ENCODE measurements at places on chromosomes 2 and 18. TPM values are rescaled to one million over a fixed set of nuclear protein-coding genes. Genes with fewer than 3 reads are reported as not detected.

DNA sequence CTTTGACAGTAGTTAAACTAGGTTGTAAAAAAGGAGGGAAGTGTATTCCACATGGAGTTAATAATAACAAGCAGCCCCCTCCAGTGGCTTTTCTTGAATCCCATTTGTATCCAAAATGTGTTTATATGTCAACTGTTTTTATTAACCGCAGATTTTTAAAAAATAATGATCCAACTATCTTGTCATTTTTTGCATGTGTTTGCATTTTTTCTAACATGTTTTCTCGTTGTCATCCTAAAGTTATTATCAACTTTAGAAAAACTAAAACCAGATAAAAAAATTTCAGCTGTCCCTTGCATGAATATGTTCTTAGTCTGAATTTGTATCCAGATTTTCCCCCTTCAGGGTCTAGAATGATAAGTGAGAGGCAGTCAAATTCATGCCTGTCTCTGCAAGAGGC lies 1063.3 kb downstream of the BCL11A start:
- DNase-seq = no peak

- DNase-seq = no peak
Observed at GRCh38 chr2:227324642-227324994, 433 bp upstream of the MFF start.

DNA sequence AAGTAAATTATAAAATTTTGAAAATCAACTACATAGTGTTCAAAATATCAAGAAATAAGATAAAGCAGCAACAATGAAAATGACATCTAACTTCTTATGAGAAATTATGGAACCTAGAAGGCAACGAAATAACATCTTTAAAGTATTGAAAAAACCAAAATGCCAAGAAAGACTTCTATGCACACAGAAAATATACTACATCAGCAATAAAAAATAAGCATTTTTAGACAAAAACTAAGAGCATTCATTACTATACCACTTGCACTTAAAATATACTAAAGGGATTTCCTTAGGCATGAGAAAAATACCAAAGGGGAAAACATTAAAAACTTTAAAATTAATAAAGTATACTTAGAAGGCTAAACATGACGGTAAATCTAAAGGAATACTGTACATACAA lies 556.3 kb downstream of the NUP35 start:
- DNase-seq = no peak

DNA sequence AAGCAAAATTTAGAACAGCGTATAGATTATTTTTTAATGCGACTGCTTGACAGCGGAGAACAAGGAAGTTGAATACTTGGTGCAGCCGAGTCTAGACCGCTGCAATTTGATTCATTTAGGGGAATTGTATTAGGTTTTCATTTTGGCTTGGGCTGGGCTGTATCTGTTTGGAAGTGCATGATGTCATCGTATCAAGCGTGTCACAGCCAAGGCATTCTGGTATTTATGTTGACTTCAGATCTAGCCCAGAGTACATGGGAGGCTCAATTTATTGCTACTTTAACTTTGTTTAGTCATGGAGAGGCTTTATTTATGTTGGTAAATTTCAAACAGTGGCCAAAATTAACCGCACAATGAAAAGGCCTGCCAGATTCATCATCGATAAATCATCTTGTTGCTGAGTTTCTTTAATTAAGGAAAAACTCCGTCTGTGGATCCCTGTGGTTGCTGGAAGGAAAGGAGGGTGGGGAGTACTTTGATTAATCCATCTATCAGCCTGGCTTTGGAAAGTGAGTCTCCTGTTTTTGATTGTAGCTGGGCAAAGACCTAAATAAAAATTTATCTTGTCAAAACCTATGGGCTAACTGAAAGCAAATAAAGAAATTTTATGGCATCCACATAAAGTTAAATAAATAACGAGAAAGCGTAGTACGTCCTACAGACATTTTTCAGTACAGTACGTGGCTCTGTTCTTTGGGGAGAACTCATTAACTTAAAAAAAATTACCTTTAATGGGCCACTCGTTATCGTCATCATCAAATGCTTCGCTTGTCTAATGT lies 230.4 kb upstream of the SPRED2 start:
- DNase-seq = peak; percentile 34

- no peak for DNase-seq
Observed at GRCh38 chr18:9521770-9522169, 46.5 kb downstream of the RALBP1 start.

DNA sequence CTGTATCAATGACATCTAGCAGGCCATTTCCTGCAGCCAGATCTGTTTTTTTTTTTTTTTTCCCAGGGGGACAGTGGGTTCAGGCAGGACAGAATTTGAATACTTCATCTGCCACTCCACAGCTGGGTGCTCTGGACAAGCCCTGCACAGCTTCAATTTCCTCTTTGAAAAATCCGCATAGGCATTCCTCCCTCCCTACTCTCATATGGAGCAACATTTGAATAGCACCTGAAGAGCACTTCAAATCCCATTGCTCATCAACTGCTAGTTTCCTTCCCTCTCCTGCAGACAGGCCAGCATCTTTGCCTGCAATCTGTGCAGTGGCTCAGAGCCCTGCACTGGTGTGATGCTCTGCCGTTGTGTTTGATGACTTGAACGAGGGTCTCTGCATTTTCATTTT lies 326.3 kb downstream of the TSN start:
- no peak for DNase-seq

GRCh38 chr2:228642861-228643260 lies 461.4 kb upstream of the SPHKAP start:
- no peak for DNase-seq

DNA sequence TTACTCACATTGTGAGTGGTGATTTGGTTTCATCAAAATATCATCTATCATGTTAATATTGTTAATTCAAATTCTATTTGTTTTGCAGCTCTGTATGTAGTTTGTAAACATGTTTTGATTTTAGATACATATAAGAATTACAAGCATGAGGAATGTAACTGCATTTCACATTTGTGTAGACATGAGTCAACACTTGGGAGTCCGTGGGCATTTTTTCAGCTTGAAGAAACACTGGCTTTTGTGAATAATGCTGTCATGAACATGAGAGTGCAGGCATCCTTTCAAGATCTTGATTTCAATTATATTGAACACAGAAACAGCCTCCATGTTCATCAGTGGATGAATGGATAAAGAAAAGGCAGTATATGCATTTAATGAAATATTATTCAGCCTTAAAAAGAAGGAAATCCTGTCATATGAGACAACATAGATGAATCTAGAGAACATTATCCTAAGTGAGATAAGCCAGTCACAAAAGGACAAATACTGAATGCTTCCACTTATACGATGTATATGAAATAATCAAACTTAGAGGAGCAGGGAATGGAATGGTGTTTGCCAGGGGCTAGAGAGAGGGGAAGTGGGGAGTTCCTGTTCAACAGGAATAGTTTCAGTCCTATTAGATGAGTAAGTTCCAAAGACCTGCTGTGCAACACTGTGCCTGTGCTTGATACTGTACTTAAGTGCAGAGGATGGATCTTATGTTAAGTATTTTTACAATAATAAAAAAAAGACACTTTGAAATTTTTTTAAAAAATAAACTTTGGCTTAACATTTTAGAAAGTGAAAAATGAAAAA lies 194.9 kb downstream of the LRATD1 start:
- DNase-seq = no peak

DNA sequence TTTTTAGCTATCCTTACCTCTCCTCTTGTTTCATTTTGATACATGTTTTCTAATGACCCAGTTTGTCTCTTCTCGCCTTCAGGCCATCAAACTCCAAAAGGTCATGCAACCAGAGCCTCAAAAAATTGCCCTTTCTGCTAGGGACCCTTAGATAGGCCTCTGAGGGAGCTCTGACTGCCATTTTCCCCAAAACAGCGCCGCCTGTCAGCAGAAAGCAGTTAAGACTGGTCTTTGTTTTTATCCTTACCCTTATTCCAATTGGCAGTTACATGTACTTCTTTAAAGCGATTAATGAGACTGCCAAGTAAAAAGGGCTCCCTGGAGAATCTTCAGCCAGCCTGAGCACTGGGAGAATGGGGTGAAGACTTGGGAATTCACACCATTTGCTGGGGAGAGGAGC lies 55.1 kb upstream of the RIT2 start:
- no peak for DNase-seq

GRCh38 chr2:56583796-56584315 lies 400.1 kb downstream of the CCDC85A start:
- no peak for DNase-seq

- DNase-seq = no peak
Observed at GRCh38 chr2:145558617-145559350, 1038.9 kb upstream of the ZEB2 start.

DNA sequence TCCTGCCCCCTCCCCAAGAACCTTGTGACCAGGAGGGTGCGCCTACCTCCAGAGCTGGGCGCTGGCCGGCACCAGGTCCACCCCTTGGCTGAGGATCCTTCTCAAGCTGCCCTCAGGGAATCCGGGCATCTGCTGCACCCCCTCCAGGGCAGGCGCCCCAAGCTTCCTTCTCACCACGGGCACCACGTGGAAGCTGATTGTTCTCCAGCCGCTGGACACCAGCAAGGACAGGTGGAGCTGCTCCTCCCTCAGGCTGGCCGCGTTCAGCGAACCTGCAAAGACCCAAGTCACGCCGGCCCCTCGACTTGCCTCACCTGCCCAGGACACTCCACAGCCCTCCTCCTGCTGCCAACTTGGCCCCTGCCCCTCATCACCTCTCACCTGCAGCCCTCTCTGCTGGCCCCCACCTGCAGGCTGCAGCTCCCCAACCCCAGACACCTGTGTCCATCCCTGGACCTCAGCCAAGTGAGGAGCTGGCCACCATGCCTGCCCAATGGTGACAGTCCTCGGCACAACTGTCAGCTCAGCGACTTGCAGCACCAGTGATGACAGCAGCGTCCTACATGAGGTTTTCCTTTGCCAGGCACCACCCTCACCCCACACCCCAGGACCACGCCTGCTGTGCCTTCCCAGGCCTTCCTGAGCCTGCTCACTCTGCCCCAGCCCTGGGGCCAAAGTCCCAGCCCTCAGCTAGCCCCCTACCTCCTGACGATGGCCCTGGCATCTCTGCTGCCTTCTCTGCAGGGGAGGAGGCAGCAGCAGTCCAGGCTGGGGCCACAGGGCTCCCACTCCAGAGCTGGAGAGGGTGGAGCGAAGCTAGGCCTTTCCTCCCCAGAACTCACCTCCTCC lies 4.2 kb downstream of the MAB21L4 start:
- no peak for DNase-seq

- DNase-seq = no peak
Observed at GRCh38 chr2:134231301-134231964, 22.4 kb upstream of the MGAT5 start.

GRCh38 chr2:47031909-47032668 lies 116.5 kb upstream of the MCFD2 start:
- no peak for DNase-seq

- DNase-seq = no peak
Observed at GRCh38 chr18:53795061-53795460, 429.4 kb downstream of the MBD2 start.

GRCh38 chr2:168159754-168160585 lies 87.4 kb downstream of the STK39 start:
- DNase-seq = peak; percentile 44

- peak; percentile 93 for DNase-seq
Observed at GRCh38 chr2:238263204-238264071, 23.6 kb upstream of the HES6 start.

DNA sequence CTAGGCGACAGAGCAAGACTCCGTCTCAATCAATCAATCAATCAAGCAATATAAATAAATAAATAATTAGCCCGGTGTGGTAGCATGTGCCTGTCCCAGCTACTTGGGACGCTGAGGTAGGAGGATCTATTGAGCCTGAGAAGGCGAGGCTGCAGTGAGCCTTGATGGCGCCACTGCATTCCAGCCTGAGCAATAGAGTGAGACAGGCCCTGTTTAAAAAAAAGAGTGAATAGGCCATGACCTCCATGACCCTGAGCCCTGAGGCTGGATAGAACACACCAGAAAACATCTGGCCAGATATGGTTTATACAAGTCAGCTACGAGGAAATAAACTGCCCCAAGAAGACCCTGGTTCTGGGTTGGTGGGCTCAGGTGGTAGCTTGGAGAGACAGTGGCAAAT lies 20.4 kb upstream of the SEMA4C start:
- no peak for DNase-seq

- no peak for DNase-seq
Observed at GRCh38 chr2:238467792-238468191, 41.1 kb downstream of the ASB1 start.

GRCh38 chr2:188378371-188378950 lies 86.8 kb downstream of the GULP1 start:
- DNase-seq = no peak

ACMSD gene
- not detected for total RNA-seq

ALKAL2 gene
- 3.3 TPM for total RNA-seq

HOXD13 gene
- not detected for total RNA-seq

REG1B gene
- total RNA-seq = not detected

MROH2A gene
- total RNA-seq = not detected

CRYGD gene
- total RNA-seq = not detected

TUBA4B gene
- 0.43 TPM for total RNA-seq

GPAT2 gene
- 4.8 TPM for total RNA-seq

COLEC12 gene
- total RNA-seq = 28.4 TPM

ACOXL gene
- not detected for total RNA-seq

TWIST2 gene
- total RNA-seq = 30.2 TPM

VAMP5 gene
- total RNA-seq = 197 TPM

ALLC gene
- total RNA-seq = not detected

ERMN gene
- total RNA-seq = 0.12 TPM

KCNG3 gene
- total RNA-seq = 0.41 TPM

SIGLEC15 gene
- not detected for total RNA-seq
